Renal pelvis (tissue), 12 donors: ENCODE measurements at places on chromosomes 12 and 14.

DNA sequence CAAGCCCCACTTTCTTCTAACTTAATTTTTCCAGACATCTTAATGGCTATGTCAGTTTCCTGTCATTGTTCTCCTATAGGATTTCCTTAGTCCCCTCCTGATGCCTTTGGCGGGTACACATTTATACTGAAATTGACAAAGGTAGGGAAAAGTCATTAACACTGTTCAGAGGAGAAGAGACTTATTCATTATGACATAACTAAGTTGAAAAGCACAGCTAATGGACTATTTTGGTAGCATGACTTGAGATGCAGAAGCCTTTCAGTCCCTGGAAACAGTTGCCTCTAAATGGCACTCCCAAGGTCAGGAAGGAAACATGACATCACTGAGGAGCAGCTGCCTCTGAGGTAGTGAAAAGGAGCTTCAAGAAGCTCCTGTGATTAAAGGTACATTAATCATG, 317.5 kb upstream of the KITLG start:
- DNase-seq, result no peak

DNA sequence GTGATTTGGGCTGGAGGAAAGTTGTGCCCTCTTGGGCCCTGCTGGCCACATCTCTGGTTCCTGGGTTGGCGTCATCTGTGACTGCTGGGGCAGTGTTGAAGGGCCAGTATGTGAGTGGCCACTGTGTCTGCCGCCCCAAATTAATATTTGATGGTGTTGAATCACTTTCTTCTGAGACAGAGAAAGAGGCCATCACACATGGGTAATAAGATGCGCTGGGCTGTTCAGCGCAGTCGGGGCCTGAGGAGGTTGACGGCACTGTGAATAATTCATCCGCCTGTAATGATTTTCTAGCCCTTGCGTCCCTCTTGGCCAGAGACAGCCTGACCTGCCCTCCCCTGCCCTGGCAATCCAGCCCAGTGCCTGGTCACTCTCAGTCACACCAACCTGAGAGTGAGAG, 56.2 kb upstream of the BEGAIN start:
- no peak for DNase-seq

DNA sequence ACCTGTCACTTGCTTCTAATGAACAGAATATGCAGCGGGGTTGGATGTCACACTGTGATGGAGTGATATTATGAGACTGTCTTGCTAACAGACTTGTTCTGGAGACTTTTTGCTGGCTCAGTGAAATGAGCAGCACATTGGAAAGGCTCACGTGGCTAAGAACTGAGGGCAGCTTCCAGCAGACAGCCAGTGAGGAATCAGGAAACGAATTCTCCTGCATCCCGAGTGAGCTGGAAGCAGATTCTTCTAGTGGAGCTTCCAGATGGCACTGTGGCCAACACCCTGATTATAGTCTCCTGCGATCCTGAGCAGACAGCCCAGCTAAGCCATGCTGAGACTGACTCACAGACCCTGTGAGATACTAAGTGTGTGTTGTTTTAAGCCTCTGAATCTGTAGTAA, 16.1 kb upstream of the TSPAN9 start:
- no peak for DNase-seq

GRCh38 chr12:21583587-21583986, 21.1 kb downstream of the GYS2 start:
- DNase-seq, result no peak

DNA sequence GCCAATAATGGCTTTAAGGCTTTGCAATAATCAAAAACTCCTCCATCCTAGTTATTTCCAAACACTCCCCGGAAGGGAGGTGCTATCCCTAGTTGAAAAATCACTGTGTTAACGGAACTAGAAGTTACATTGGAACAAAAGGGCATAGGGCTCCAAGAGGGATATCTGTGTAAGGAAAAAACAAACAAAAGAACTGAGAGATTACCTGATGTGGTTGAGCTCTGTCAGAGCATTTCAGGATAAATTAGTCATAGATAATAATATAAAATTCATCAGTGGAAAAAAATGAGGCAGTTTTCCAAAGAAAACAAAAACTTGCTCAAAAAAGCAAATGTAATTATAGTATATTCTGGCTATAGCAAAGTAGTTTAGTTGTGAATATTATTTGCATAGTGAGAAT, 27.4 kb upstream of the PAPLN start:
- no peak for DNase-seq

- DNase-seq, result peak; percentile 34
Measured at GRCh38 chr14:63727231-63727735, 582 bp downstream of the SGPP1 start.

- DNase-seq, result no peak
Measured at GRCh38 chr14:73797543-73798265, 53.9 kb upstream of the PTGR2 start.
